ENCODE measurements at places on chromosomes 7 and 10.

- no peak for DNase-seq
Measured at GRCh38 chr10:89470628-89471027, 56.3 kb downstream of the IFIT5 start.

GRCh38 chr10:129579228-129579627, 112.2 kb downstream of the MGMT start:
- DNase-seq = no peak

GRCh38 chr7:127890726-127891125, 140.5 kb downstream of the LRRC4 start:
- no peak for DNase-seq

- DNase-seq = no peak
Measured at GRCh38 chr7:27196287-27196767, 3.6 kb downstream of the HOXA13 start.

DNA sequence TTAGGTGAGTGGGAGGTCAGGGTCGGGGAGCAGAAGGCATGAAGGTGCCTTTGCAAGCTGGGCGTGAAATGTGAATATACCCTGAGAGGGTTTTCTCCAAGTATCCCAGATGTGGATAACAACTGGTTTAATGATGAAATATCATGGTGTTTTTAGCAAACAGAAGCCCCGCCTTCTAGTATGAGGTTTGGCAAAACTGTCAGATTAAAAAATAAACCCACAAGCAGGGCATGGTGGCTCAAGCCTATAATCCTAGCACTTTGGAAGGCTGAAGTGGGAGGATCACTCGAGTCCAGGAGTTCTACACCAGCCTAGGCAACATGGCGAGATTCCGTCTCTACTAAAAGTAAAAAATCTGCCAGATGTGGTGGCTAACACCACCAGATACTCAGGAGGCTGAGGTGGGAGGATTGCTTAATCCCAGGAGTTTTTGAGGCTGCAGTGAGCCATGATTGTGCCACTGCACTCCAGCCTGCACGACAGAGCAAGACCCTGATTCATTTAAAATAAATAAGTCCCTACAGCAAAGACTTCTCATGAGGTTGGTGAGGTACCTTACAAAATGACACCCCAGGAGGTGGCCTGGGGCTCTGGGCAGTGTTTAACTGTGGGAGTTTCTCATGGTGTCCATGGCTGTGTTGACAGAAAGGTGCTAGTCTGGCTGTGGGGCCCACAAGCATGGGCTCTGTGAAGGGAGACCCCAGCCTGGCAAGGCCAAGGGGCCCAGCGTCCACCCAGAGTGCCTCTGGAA, 6.7 kb upstream of the PWWP2B start:
- DNase-seq = no peak

- DNase-seq = peak; percentile 5
Measured at GRCh38 chr10:91251430-91252056, 31.1 kb downstream of the PCGF5 start.

GRCh38 chr10:52738951-52739350, 33.6 kb downstream of the MBL2 start:
- DNase-seq = no peak

GRCh38 chr7:106536079-106536478, 124.9 kb downstream of the CCDC71L start:
- no peak for DNase-seq

GRCh38 chr7:129642871-129643549, 31.5 kb downstream of the NRF1 start:
- no peak for DNase-seq

- DNase-seq = no peak
Measured at GRCh38 chr7:127250312-127251035, 2.3 kb downstream of the GRM8 start.

GRCh38 chr10:76882245-76882644, 755.4 kb downstream of the KCNMA1 start:
- no peak for DNase-seq

DNA sequence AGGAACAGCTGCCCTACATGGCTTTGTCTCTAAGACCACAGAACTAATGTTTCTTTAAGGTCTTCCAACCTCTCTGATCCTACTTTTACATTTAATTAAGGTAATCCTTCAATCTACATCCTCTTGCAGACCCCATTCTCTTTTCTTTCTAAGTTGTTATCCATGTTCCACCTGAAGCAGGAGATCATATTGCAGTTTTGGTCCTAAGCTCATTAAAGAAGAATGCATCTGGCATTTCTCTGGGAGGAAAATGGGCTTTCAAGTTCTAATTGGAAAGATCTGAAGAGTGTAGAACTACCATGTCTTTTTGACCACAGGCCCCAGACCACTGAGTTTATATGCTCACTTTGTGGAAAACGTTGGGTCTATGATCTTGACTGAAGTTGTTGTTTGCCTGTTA, 111.2 kb downstream of the SEM1 start:
- no peak for DNase-seq

GRCh38 chr7:39855325-39855674, 94.8 kb upstream of the CDK13 start:
- DNase-seq = no peak

GRCh38 chr7:41869596-41869995, 166.7 kb upstream of the INHBA start:
- DNase-seq = no peak

GRCh38 chr10:29005988-29006387, 282.9 kb upstream of the LYZL1 start:
- DNase-seq = no peak

GRCh38 chr10:124180044-124180745, 86.8 kb upstream of the CHST15 start:
- no peak for DNase-seq

- DNase-seq = no peak
Measured at GRCh38 chr7:31003721-31004120, 40.0 kb downstream of the GHRHR start.

GRCh38 chr7:69208848-69209247, 389.4 kb upstream of the AUTS2 start:
- no peak for DNase-seq

GRCh38 chr10:49330127-49330665, 31.2 kb downstream of the C10orf71 start:
- DNase-seq = no peak

- no peak for DNase-seq
Measured at GRCh38 chr7:139479620-139480019, 3.9 kb downstream of the KLRG2 start.

DNA sequence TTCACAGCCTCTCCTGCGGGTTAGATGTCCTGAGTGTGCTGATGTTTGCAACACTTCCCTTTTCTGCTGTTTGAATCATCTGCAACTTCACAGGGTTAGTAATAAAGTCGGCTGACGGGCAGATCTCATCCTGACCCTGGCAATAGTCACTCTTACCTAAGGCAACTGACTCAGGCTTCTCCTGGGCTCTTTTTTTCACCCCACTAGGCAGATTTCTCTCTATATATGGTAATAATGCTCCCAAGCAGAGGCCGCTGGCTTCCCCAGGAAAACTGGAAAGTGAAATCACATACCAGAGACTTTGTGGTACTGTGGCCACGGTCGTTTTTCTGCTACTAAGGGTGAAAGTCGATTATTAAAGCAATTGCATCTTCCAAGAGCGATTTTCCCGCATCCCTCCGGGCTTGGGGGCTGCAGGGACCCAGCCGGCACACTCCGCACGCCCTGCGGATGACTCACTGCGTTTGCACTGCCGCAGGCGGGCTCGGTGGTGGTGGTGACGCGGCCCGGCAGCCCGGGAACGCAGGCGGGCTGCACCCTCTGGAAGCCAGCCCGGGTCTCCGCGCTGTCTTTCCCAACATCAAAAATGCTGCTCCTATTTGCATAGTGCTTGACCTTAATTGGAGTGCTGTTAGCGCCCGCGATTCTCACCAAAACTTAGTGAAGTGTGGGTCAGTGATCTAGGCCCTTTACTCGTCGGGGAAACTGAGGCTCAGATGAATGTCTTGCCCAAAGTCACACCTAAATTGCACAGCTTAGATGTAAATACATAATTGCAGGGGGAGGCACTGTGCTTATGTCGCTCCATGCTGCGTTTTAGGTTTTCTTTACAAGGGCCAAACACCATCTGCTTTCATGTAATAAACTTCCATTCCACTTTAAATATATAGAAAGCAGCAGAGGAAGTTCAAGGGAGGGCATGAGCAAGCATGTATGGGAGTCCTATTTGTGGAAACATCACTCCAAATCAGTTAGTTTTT, 47.6 kb upstream of the ITGB1 start:
- DNase-seq = peak; percentile 96

DNA sequence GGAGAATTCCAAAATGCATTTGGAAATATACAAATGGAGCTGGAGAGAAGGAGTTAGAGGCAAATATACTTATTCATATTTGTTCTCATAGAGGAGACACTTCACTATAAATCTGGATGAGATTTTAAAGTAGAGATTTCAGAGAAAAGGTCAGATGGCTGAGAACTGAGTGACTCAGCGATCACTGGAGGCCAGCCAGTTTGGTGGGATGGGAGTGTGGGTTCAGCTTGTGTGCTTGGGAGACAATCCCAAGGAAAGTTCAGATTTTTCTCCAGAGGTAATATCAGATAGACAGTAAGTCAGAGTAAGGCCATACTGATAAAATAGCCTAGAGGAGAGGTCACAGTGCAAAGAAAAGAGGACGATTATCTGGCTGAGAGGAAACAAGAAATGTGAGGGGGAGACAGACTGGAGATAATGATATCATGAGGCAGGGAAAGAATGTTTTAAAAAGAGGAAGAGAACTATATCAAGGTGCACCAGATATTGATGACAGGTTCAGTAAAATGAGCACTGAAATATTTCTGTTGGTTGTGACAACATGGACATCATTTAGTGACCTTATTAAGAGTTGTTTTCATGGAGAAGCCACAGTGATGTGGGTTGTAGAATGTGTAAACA, 67.0 kb downstream of the MDFIC start:
- DNase-seq = peak; percentile 67

GRCh38 chr10:127020260-127020659, 115.0 kb downstream of the DOCK1 start:
- no peak for DNase-seq

DNA sequence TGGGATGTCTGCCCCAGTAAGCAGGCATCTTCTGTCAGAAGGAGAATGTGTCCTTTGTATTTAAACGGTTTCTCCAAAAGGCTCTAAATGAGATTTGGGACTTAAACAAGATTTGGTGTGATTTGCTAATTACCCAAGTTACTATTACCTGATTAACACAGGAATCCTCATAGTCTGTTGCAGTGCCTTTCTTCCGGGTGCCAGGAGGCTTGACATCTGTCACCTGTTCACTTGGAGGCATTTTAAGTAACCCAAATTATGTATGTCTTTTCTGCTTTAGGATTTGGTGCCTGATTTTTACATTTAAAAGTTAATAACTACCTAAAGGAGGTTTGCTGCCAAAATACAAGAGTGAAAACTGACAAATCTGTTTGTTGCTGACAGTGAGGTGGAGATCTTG, 587.9 kb upstream of the GALNT17 start:
- DNase-seq = no peak

DNA sequence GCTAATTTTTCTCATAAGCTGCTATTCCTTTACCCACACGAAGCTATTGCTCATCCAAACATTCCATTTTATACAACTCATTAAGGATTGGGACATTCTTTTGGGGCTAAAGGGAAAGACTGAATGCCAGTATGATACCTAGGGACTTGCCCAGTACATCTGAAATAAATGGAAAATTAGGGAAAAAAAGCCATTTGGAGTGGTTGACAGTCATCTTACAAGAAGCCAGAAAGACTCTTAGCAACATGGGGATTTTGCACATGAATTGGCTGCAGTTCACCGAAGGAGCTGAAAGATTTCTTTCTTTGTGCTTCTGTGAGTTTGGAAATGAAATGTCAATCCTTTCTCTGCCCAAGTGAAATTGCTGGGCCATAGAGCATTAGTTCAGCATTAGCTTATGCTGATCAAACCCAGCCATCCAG, 43.3 kb upstream of the MTURN start:
- DNase-seq = peak; percentile 71

- DNase-seq = no peak
Measured at GRCh38 chr10:61627266-61627665, 35.5 kb upstream of the CABCOCO1 start.

GRCh38 chr7:151725844-151726651, 150.9 kb downstream of the PRKAG2 start:
- no peak for DNase-seq

GRCh38 chr7:140005754-140006503, 56.8 kb downstream of the PARP12 start:
- no peak for DNase-seq

- DNase-seq = no peak
Measured at GRCh38 chr10:12503311-12503710, 154.0 kb downstream of the CAMK1D start.

All from skeletal muscle cell (primary cell).